ENCODE measurements at places on chromosomes 5 and 9.
A peak's percentile ranks its signal among the peaks of the same experiment; 100 is the strongest.

- DNase-seq = peak; percentile 22
Measured at GRCh38 chr5:14946815-14947620, 75.4 kb upstream of the ANKH start.

GRCh38 chr5:14577971-14578370 lies 3.6 kb upstream of the OTULINL start:
- no peak for DNase-seq

DNA sequence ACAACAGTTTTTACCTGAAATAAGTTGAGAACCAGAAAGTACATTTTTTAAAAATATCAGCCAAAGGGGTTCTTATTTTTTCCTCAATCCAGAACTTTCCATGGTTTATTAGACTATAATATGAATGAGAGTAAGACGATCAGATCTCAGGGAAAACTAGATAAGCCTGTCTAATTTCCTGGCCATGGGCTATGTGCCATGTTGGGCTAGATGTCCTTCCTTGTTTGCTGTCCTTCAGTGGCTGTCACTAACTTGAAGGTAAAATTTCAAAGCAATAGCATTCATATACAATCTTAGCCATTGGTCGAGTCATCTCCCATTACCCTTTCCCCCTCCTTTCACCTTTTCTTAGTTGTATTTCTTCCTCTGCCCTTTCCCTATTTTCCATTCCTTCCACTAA lies 179.5 kb upstream of the PPP1R2B start:
- no peak for DNase-seq

GRCh38 chr5:92907938-92908606 lies 672.9 kb downstream of the NR2F1-AS1 start:
- DNase-seq = peak; percentile 62
